ENCODE measurements at places on chromosomes 6 and 20. TPM values are rescaled to one million over a fixed set of nuclear protein-coding genes. Genes with fewer than 3 reads are reported as not detected.

The KIAA0408 gene
- total RNA-seq, result 10.7 TPM

DNA sequence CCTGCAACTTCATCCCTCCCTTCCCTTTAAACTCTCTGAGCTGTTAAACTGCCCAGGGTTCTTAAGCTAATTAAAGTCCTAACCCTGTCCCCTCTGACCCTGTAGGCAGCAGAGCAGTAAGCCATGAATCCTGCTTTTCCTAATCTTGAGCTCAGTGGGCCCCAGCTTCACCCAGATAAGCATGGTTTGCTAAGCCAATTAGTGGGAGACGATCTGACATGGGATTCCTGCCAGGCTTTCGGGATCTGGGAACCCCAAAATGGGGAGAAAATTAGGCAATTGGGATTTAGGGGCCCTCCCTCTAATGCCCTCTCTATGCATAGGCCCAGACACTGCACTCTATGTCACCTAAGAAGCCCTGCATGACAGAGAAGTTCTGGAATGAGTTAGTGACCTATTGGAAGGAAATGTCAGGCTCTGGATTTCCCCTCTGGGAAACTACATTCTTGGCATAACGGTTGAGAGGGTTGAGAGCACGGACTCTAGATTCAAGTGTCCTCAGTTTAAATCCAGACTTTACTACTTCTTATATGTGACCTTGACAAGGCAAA is 4.6 kb downstream of the XKR7 start:
- DNase-seq, result no peak

DNA sequence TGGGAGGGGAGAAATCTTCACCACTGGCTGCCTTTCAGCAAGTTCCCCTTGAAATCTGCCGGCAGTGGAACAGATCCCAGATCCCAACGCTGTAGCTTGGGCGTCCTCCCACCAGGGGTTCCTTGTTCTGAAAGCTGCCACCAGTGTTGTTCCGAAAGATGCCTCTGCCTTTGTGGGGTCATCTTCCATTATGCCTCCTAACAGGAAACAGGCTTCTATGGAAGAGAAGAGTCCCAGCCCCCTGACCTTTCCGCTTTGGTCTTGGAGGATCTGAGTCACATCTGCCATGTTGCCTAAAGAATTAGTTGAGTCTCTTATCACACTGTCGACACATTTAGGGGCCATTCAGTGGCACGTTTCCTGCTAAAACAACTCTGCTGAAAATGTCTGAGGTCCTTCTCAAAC is 57.5 kb upstream of the NFATC2 start:
- no peak for DNase-seq

GRCh38 chr6:24906314-24906713 is 29.4 kb downstream of the RIPOR2 start:
- DNase-seq, result no peak
